ENCODE measurements at places on chromosomes 1 and 21. TPM values are rescaled to one million over a fixed set of nuclear protein-coding genes. Genes with fewer than 3 reads are reported as not detected.

DNA sequence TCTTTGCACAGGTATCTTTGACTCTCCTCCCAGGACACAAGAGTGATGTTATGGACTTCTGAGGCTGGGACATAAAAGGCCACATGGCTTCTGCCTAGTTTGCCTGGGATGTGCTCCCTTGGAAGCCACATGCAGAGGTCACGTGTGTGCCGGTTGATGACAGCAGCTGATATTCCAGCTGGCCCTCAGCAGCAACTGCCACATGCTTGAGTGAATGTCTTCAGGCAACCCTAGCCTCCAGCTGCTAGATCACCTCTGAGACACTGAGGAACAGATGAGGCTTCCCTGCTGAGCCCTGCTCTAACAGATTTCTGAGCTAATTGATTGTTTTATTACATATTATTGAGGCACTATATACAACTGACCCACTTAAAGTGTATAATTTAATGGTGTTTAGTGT is 11.6 kb upstream of the AKR7A3 start:
- H3K4me1 ChIP-seq, result no peaks in the 10 kb centered on the region
- H3K27ac ChIP-seq, result no peak overlapping the region
- no peak overlapping the region for H3K4me3 ChIP-seq
- peaks cover 2% of the 10 kb centered on the region for H3K36me3 ChIP-seq
- H3K27me3 ChIP-seq, result no peaks in the 10 kb centered on the region

DNA sequence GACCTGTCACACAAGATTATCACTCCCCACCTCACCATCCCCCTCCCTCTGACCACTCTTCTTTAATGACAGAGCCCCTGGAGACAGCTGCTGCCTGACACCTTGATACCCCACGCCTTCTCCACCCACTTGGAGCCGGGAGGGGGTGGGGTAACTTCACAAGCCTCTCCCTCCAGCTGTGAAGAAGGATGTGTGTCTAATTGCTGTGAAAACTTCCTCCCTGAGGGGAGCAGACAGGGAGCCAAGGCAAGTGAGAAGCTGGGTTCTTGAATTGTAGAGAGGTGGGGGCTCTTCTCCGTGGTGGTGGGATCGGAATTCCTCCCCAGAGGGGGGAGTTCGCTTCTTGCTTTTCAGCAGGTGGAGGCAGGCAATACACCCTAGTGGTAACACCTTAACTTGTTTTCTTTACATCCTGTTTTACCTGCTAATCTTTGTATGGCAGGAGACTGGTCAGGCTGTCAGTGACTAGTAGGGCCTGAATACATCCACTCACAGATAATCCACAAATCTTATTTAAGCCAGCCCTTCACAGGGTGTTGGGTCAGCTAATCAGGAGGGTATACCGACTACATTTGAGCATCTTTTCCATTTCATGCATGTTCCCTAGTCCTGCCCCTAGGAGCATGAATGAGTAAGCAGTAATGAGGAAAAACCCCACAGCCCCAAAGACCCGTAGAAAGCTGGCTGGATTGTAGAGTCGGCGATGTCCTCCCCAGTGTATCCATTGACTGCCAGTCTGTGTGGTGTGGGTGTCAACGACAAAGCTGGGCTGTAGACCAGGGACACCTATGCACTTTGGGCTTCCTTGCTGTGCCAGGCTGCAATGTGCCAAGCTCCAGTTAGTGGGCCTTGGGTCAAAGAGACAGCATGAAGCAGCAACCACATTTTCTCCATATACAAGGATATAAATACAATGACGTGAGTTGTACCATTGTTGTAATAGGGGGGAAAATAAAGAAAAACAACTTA is 57.3 kb downstream of the NFASC start:
- DNase-seq, result no peak
- H3K36me3 ChIP-seq, result no peaks in the 10 kb centered on the region
- H3K27ac ChIP-seq, result no peak overlapping the region
- no peaks in the 10 kb centered on the region for H3K4me1 ChIP-seq
- H3K27me3 ChIP-seq, result no peaks in the 10 kb centered on the region

The HSPA6 gene
- 1.6 TPM for total RNA-seq

The DIO1 gene
- not detected for total RNA-seq

The GPR161 gene
- total RNA-seq, result 0.46 TPM

DNA sequence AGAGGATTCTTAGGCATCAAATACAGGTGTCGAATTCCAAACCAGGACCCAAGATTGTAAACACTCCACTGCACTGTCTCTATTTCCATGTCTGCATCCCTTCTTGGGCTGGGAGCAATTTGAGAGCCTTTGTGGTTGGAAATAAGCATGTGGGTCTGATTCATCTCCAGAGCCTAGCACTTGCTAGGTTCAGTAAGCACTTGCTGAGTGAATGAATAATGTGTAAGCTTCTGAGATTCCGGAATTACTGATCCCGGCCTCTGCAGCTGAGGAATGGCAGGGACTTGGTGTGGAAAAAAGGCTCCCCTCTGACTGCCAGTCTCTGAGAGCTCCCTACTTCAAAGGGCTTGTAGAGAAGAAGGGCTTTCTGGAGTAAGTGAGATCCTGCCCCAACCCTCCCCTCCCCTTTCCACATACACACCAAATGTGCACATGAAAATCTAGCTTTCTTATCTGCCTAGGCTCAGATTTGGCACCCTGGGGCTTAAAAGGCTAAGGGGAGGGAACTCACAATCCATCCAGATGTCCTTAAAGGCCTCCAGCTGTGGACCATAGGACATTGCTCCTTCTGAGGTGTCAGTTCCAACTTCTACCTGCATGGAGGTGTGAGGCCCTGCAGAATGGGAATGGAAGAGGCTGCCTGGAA is 39.6 kb upstream of the TRABD2B start:
- no peaks in the 10 kb centered on the region for H3K36me3 ChIP-seq
- H3K4me3 ChIP-seq, result no peak overlapping the region
- no peak overlapping the region for H3K27ac ChIP-seq
- no peaks in the 10 kb centered on the region for H3K27me3 ChIP-seq

GRCh38 chr1:82549841-82550240 is 749.1 kb downstream of the ADGRL2 start:
- H3K4me3 ChIP-seq, result no peak overlapping the region
- no peak for DNase-seq
- H3K4me1 ChIP-seq, result no peaks in the 10 kb centered on the region
- H3K27ac ChIP-seq, result no peak overlapping the region
- no peaks in the 10 kb centered on the region for H3K27me3 ChIP-seq

The TRIM45 gene
- total RNA-seq, result 0.48 TPM

DNA sequence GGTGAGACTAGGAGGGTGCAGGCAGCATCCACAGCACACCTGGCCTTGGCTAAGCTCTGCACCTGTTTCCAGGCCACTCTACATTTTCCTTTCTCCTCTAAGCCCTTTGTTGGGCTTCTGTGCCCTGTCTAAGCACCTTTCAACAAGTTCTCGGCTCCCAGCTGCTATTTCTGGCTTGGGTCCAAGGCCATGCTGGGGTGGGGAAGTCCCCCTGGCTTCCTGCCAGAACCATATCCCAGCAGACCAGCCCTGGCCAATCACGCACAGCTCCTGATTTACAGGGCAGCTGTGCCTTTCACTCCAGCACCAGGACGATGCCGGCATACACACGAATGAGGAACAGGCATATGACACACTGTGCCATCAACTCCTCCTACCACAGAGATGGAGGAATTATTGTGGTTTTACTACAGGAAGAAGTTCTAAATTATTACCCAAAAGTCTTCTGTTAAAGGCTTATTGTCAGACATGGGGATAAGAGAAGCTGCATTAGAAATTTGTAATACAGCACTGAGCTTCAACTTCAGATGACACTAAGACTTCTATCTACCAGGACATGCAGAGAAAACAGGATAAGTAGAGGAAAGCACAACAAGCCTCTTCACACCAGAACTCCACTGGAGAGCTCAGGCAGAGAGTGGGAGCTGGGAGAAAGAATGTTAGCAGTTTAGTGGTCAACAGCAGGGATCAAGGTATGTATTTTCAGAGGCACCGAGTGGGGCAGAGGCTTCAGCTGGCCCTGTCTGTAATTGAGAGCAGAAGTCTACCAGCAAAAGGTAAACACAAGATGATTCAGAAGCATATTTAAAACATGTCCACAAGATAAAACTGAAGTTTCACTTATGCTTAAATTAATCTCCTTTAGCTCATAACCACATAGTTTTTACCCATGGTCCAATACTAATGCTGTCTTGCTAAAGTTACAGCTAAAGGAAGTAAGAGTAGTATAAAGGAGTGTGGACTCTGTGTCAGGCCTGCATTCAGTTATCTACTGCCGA is 37.4 kb downstream of the TRIT1 start:
- H3K4me3 ChIP-seq, result no peak overlapping the region
- H3K27me3 ChIP-seq, result no peaks in the 10 kb centered on the region
- H3K27ac ChIP-seq, result peak overlapping the region; percentile 67
- peaks cover 16% of the 10 kb centered on the region for H3K36me3 ChIP-seq

The CBS gene
- total RNA-seq, result 4.8 TPM

GRCh38 chr1:159911326-159912070 is 11.5 kb upstream of the CFAP45 start:
- no peaks in the 10 kb centered on the region for H3K27me3 ChIP-seq
- H3K4me3 ChIP-seq, result no peak overlapping the region
- H3K36me3 ChIP-seq, result no peaks in the 10 kb centered on the region
- H3K4me1 ChIP-seq, result peaks cover 26% of the 10 kb centered on the region
- H3K27ac ChIP-seq, result peak overlapping the region; percentile 55

DNA sequence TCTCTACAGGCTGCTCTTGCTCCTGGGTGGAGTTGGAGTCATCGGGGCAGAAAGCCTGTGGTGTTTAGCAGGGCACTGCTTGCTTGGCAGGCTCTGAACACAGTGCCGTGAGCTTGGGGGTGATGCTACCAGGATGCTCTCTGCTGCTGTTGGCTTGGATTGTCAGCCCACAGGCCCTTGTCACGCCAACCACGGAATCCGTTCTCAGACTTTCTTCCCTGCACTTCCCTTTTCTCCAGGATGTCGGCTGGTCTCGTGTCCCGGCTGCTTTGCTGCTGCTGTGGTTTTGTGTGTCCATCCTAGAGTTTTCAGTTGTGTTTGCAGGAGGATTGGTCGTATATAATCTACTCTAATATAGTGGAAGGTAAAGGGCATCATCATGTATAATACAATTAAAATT is 44.4 kb upstream of the TTC34 start:
- H3K4me1 ChIP-seq, result no peaks in the 10 kb centered on the region
- no peaks in the 10 kb centered on the region for H3K36me3 ChIP-seq
- no peak for DNase-seq
- no peak overlapping the region for H3K27ac ChIP-seq
- H3K4me3 ChIP-seq, result no peak overlapping the region
- H3K27me3 ChIP-seq, result no peaks in the 10 kb centered on the region

- peaks cover 12% of the 10 kb centered on the region for H3K4me1 ChIP-seq
- DNase-seq, result no peak
- H3K36me3 ChIP-seq, result no peaks in the 10 kb centered on the region
- no peak overlapping the region for H3K4me3 ChIP-seq
Measured at GRCh38 chr1:172699695-172700227, 40.9 kb downstream of the FASLG start.

DNA sequence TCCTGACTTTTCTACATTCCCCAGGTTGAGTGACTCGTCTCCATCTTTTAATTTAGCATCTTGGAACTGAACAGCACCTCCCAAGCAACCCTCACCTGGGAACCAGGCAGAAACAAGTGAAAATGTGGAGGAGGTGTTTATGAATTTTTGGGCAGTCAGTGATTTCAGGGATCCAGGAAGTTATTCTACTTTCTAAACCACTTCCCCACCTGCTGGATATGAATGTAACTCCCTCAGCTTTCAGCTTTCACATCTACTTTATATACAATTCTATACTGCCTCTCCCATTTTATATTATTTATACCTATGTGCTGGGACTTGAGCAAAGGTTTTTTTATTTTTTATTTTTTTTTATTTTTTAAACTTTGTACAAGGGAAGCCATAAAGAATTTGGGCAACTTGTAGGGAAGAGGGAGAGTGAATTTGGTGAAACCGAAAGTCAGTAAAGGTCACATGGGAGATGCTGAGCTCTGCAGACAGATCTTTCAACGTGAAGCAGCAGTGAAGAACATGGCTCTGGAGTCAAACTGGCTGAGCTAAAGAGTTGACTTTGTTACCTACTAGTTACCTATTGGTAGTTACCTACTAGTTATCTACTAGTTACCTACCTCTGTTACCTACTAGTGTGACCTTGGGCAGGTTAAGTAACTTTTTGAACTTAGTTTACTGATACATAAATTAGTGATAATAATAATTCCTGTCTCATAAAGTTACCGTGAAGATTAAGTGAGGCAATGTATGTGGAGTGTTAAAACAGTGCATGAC is 45.5 kb downstream of the DDR2 start:
- no peak for DNase-seq
- no peaks in the 10 kb centered on the region for H3K36me3 ChIP-seq
- no peak overlapping the region for H3K27ac ChIP-seq
- H3K4me3 ChIP-seq, result no peak overlapping the region
- no peaks in the 10 kb centered on the region for H3K27me3 ChIP-seq

- H3K4me1 ChIP-seq, result no peaks in the 10 kb centered on the region
- no peaks in the 10 kb centered on the region for H3K27me3 ChIP-seq
- H3K36me3 ChIP-seq, result no peaks in the 10 kb centered on the region
Measured at GRCh38 chr1:109190189-109190588, 23.5 kb upstream of the SARS1 start.

- H3K4me3 ChIP-seq, result no peak overlapping the region
- H3K36me3 ChIP-seq, result peaks cover 29% of the 10 kb centered on the region
- DNase-seq, result no peak
- no peaks in the 10 kb centered on the region for H3K27me3 ChIP-seq
Measured at GRCh38 chr1:110050602-110051261, 16.3 kb downstream of the STRIP1 start.

GRCh38 chr21:34933609-34934335 is 115.3 kb downstream of the RUNX1 start:
- no peak for DNase-seq
- no peaks in the 10 kb centered on the region for H3K36me3 ChIP-seq
- no peak overlapping the region for H3K4me3 ChIP-seq
- 0 out of 2 replicates have a peak, but pooled peaks cover 2% of the 10 kb centered on the region for H3K27me3 ChIP-seq

GRCh38 chr1:6239950-6240768 is 3.8 kb upstream of the HES3 start:
- no peaks in the 10 kb centered on the region for H3K4me1 ChIP-seq
- H3K27ac ChIP-seq, result no peak overlapping the region
- no peaks in the 10 kb centered on the region for H3K36me3 ChIP-seq

- no peak for DNase-seq
- no peak overlapping the region for H3K27ac ChIP-seq
- no peaks in the 10 kb centered on the region for H3K36me3 ChIP-seq
Measured at GRCh38 chr1:27593678-27594563, 10.0 kb downstream of the AHDC1 start.

GRCh38 chr1:43750083-43750482 is 42.7 kb downstream of the ST3GAL3 start:
- H3K27ac ChIP-seq, result no peak overlapping the region
- H3K4me1 ChIP-seq, result no peaks in the 10 kb centered on the region
- H3K36me3 ChIP-seq, result no peaks in the 10 kb centered on the region
- no peak for DNase-seq
- no peaks in the 10 kb centered on the region for H3K27me3 ChIP-seq

DNA sequence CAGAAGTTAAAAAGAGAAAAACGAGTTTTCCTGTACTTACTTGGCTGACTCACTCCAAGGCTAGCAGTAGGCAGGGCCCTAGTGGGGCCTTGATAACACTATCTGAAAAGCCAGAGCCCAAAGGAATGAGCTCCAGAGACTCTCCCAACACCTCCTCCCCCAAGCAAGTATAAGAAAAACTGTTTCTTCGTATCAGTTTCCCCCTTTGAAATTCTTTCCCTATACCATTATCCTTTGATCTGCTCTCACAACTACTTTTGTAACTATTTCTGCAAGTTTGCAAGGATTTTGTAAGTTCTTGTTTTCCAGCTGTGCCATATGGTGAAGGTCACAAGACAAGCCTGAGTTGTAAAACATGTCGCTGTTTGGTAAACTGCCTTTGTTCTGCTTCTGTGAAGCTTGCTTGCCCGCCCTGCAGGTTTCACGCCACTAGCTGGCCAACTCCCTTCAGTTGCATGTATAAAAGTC is 36.5 kb upstream of the KCNJ15 start:
- no peak for DNase-seq
- H3K4me3 ChIP-seq, result no peak overlapping the region
- no peaks in the 10 kb centered on the region for H3K4me1 ChIP-seq
- no peak overlapping the region for H3K27ac ChIP-seq
- H3K36me3 ChIP-seq, result no peaks in the 10 kb centered on the region
- no peaks in the 10 kb centered on the region for H3K27me3 ChIP-seq
